Fibroblast of skin of right quadriceps (primary cell): ENCODE measurements at places on chromosomes 11 and 22.

DNA sequence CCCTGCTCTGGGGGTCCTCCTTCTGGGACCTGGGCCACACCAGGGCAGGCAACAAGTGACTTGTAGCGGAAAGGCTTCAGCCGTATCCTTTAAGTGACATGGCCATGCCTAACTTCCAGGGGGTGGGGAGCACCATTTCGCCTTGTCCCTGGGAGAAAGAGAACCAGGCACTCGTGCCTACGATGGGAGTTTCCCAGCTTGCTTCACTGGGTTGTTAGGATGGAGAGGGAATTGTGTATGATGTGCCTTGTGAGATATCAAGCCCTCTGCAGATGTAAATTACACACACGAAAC is 151.4 kb downstream of the CACNA1I start:
- DNase-seq: no peak

DNA sequence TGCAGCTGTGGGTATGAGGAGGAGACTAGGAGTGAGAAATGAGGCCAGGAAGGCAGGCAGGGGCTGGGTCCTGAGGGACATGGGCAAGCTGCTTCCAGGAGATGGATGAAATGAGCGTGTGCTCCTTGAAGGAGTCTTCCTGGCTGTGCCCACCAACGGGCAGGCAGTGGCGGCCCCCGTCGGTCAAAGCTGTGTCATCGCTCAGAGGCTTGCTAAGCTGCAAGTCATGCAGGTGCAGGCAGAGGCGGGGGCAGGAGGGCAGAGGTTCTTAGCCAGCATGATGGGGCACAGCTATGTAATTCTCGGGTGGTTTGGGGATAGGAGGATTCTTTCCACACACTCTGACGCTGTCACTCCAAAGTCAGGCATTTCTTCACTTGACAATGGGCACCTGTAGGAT is 12.5 kb upstream of the PEX26 start:
- DNase-seq: no peak

- DNase-seq: no peak
Measured at GRCh38 chr22:40019100-40019499, 24.3 kb downstream of the FAM83F start.

DNA sequence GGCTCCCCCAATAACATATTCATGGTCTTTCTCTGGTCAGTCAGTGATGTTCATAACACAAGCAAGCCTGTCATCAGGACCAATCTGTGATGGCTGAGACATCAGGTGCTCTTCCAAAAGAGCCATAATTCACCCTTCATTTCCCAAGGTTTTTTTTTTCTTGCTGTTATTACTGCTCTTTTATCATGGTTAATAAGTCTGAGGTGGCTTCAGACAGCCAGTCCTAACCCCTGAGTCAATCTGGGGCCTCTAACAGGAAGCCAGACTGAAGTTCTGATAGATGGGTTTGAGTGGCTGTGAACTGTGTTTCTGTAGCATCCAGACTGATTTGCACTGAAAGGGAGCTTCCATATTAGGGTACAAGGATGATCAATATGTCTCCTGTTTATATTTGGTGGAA is 8.8 kb downstream of the EHF start:
- DNase-seq: no peak

DNA sequence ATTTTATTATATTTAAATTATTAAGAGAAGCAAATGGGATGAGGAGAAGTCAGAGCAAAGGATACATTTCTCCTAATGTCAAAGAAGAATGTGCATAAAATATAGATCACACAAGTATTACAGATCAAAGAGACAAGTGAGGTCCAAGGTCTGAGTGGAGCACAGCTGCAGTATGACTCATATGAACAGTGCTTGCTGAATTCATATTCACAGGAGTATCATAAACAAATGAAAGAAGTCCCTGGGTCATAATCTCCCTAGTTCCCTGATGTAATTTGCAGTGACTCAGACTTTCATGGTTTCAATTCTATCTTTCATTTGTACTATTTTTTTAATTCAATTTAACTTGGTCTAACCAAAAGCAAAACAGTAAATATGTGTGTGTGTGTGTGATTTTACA is 499.0 kb upstream of the CCDC179 start:
- peak; percentile 90 for DNase-seq

GRCh38 chr22:48974443-48975315 is 853.0 kb downstream of the BRD1 start:
- no peak for DNase-seq

GRCh38 chr11:7281809-7282208 is 30.1 kb downstream of the SYT9 start:
- DNase-seq: no peak

DNA sequence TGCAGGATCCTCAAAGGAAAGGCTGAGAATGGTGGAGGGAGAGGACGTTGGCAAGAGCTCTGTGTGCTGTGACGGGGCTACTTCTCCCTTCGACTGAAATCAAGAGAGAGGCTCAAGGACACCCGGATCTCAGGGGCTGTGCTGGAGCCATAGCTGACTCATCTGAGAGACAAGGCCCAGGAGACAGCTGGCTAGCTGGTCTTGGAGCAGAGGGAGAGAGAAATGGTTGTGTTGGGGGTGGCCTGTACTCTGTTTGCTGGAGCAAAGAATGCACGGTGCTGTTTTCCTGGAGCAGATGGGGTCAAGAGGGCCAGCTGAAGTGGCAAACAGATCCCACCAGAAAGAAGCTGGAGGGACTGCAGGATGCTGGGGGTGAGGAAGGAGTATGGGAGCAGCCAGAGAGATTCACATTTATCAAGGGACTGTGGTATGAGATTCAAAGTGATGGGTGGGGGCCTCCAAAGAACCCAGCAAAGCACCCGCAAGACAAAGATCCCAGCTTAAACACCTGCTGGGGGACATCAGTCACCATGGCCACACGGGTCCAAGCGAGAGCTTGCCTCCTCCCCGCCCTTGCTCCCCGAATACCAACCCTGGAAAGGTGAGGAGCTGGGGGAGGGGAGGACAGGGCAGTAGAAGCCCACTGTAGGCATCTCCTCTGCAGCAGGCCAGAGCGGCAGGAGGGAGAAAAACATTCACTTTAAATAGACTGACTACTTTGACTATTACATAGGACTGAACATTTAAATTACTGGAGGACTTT is 40.8 kb downstream of the MAP6 start:
- peak; percentile 47 for DNase-seq

- DNase-seq: no peak
Measured at GRCh38 chr22:48948575-48949170, 879.0 kb downstream of the BRD1 start.
